ENCODE measurements at places on chromosomes 4 and X.

DNA sequence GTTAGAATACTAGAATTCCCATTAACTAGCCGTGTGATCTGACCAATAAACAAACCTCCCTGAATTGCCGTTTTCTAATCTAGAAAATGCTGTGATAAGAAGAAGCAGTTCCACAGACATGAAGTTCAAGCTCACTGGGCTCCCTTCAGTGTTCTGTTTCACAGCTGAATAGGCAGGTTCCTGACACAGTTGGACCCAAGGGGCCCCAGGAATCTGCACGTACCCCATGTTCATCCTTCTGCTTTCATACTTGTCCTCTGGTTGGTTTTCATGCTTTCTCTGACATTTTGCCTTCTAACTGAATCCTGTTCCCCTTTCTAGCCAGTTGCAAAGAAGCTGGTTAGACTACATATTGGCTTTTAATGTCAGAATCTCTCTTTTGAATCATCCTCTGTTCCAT is 374.1 kb upstream of the MAD2L1 start:
- H3K27me3 ChIP-seq, result no peaks in the 10 kb centered on the region
- no peak overlapping the region for H3K27ac ChIP-seq
- H3K4me1 ChIP-seq, result no peaks in the 10 kb centered on the region
- DNase-seq, result no peak
- no peak overlapping the region for H3K4me3 ChIP-seq

GRCh38 chrX:31435592-31435991 is 363.8 kb upstream of the FTHL17 start:
- H3K27me3 ChIP-seq, result no peaks in the 10 kb centered on the region
- H3K27ac ChIP-seq, result no peak overlapping the region
- H3K4me1 ChIP-seq, result no peaks in the 10 kb centered on the region
- DNase-seq, result no peak
- no peak overlapping the region for H3K4me3 ChIP-seq

GRCh38 chr4:132101526-132101925 is 1047.6 kb upstream of the PCDH10 start:
- H3K36me3 ChIP-seq, result no peaks in the 10 kb centered on the region
- no peak overlapping the region for H3K4me3 ChIP-seq
- no peak overlapping the region for H3K27ac ChIP-seq
- no peaks in the 10 kb centered on the region for H3K27me3 ChIP-seq
- DNase-seq, result no peak

- H3K27ac ChIP-seq, result peak overlapping the region; percentile 60
- no peaks in the 10 kb centered on the region for H3K27me3 ChIP-seq
- no peak for DNase-seq
- H3K4me1 ChIP-seq, result no peaks in the 10 kb centered on the region
- no peaks in the 10 kb centered on the region for H3K36me3 ChIP-seq
These were observed 48.6 kb downstream of the MAGEA9 start for GRCh38 chrX:149830192-149830873.

- H3K27me3 ChIP-seq, result no peaks in the 10 kb centered on the region
- no peaks in the 10 kb centered on the region for H3K4me1 ChIP-seq
- DNase-seq, result no peak
- no peaks in the 10 kb centered on the region for H3K36me3 ChIP-seq
- H3K4me3 ChIP-seq, result no peak overlapping the region
These were observed 63.8 kb upstream of the HPRT1 start for GRCh38 chrX:134396174-134396573.

DNA sequence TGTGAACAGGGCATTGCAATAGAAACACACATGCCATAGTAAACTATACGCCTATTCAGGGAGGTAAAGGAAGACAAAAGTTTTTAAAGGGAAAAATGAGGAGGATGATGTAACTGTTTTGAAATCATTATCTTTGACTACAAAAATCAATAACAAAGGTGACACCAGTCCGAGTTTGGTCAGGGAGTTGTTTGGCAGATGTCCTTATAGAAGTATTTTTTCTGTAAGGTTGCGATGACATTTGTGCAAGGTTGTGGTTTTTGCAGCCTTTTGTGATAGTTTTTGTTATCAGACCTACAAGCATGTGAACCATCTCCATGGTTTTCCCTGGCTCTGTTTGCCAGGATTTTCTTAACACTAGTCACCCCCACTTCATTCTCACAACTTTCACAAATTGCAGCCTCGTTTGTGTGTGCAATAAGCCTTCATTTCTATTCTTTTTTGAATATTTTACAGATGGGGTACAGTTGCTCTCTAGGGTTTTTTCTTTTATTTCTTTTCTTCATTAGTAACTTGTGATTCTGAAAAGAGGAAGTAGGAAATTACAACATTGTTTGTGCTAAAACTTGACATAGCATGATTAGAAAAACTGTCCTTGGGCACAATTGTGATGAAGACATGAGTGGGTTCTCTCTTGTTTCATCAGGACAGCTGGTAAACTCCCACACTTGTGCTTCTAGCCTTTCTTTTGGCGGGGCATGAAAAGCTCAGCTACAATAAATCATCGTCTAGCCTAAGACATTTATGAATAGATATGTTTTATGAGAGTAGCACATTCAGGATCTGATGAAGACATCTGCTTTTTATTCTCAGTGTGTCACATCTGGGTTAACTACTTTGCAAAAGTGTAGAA is 60.2 kb upstream of the PNPLA4 start:
- H3K36me3 ChIP-seq, result no peaks in the 10 kb centered on the region
- no peak for DNase-seq
- no peaks in the 10 kb centered on the region for H3K27me3 ChIP-seq
- H3K4me1 ChIP-seq, result no peaks in the 10 kb centered on the region

All from sigmoid colon (tissue), 7 donors.